ENCODE measurements at places on chromosomes 11 and 22.

DNA sequence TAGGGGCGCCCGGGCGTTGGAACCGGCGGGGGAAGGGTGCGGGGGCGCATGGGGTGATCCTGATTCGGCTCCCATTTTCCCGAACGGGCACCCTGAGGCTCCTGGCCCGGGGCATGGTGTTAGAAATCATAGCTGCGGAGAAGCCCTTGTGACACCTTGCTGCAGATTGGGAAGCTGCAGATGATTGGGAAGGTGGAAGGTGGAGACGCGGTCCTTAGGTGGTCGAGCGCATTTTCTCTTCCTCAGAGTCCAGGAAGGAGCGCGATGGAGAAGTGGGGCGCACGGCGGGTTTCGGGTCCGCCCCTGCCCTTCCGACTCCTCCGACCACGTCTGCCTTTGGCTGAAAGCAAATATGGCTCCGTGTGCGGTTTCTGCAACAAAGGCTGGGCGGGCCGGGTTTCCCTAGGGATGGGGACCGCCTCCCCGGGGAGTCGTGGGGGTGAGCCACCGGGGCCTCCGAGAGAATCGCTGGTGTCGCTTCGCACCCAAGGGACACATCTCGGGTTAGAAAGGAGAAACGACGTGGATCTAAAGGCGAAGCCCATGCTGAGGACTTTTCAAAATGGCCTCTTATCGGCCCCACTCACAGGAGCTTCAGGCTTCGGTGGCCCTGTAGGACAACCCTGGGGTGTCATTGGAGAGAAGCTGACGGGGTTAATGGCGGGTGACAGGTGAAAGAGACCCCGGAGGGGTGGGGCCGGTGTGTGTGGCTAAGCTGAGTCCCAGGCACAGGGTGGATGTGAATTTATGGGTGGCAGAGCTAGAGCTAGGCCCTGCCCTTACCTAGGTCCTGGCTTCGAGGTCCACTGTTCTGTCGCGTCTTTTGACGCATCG lies 707 bp upstream of the FTH1 start:
- H3K4me3 ChIP-seq: peak overlapping the region; percentile 85
- H3K27ac ChIP-seq: peak overlapping the region; percentile 91
- peaks cover 50% of the 10 kb centered on the region for H3K4me1 ChIP-seq
- peaks cover 19% of the 10 kb centered on the region for H3K36me3 ChIP-seq
- H3K27me3 ChIP-seq: no peaks in the 10 kb centered on the region
- no peak for DNase-seq

- H3K27me3 ChIP-seq: peaks cover 3% of the 10 kb centered on the region
- H3K27ac ChIP-seq: no peak overlapping the region
- no peaks in the 10 kb centered on the region for H3K4me1 ChIP-seq
- H3K36me3 ChIP-seq: no peaks in the 10 kb centered on the region
These were observed 12.1 kb upstream of the SMTN start for GRCh38 chr22:31068970-31069369.

GRCh38 chr11:104522650-104523049 lies 358.7 kb upstream of the PDGFD start:
- DNase-seq: no peak
- H3K4me1 ChIP-seq: no peaks in the 10 kb centered on the region
- H3K27me3 ChIP-seq: no peaks in the 10 kb centered on the region
- no peak overlapping the region for H3K27ac ChIP-seq

DNA sequence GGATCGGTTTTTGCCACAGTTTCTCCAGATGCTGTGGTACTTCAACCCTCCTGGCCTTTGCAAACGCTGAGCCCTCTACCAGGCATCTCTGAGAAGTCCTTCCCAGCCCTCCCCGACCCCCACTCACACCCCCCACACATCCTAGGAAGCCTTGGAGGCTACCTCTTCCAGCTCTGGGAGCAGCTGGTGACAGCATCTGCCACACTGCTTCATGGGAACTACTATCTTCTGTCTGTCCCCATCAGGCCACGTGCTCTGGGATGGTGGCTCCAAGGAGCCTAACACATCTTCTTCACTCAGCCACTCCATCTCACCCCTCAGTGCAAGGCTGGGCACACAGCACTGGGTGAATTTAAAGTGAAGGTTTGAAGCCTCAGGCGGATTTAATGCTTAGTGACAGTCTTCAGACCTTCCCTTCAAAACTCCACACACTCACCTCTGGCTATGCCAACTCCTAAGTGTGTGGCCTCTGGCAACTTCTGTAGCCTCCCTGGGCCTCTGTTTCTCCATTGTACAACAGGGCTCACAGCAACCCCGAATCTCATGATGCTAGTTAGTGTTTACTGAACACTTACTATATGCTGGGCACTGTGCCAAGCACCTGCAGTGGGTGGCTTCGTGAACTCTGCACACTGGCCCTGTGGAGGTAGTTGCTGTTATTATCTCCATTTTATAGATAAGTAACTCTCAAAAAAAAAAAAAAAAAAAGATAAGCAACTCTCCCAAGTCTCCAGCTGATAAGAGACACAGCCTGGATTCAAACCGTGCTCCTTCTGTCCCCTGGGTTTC lies 7.3 kb upstream of the TP53I11 start:
- no peaks in the 10 kb centered on the region for H3K36me3 ChIP-seq
- no peak overlapping the region for H3K27ac ChIP-seq
- H3K4me1 ChIP-seq: no peaks in the 10 kb centered on the region
- no peaks in the 10 kb centered on the region for H3K27me3 ChIP-seq
- DNase-seq: no peak

- H3K27me3 ChIP-seq: no peaks in the 10 kb centered on the region
- H3K4me3 ChIP-seq: no peak overlapping the region
- H3K4me1 ChIP-seq: no peaks in the 10 kb centered on the region
- H3K36me3 ChIP-seq: no peaks in the 10 kb centered on the region
These were observed 14.3 kb upstream of the EED start for GRCh38 chr11:86230179-86230804.

DNA sequence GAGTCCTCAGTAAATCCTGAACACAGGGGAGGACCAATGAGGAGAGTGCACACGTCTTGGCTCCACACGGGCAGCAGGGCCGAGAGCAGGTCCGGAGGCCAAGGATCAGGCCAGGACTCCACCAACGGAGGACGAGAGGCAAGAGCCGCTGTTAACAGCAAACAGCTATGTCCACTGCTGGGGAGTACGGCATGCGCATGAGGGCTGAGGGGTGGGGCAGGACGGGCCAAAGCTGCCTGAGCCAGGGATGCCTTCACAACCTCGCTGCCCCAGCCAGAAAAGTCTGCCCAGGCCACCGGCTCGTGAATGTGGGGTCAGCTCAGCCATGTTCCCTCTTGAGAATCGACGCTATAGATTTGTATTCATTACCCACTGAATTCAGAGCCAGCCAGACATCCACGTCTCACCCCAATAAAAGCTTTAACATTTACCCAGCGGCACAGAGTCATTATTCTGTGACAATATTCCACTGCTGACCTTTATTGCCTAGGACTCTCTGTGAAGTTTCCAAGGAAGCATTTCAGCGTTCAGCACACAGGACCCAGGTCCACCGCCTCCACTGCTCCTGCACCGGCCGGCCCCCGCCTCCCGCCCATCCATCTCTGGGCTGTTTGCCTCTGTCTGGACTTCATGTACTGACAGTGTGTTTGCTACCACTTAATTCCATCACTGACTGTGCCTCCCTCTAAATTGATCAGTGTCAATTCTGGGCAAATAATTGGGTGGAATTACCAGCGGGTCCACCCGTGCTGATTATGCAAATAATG lies 384.9 kb downstream of the SHANK2 start:
- H3K27ac ChIP-seq: no peak overlapping the region
- H3K36me3 ChIP-seq: no peaks in the 10 kb centered on the region
- no peaks in the 10 kb centered on the region for H3K27me3 ChIP-seq

DNA sequence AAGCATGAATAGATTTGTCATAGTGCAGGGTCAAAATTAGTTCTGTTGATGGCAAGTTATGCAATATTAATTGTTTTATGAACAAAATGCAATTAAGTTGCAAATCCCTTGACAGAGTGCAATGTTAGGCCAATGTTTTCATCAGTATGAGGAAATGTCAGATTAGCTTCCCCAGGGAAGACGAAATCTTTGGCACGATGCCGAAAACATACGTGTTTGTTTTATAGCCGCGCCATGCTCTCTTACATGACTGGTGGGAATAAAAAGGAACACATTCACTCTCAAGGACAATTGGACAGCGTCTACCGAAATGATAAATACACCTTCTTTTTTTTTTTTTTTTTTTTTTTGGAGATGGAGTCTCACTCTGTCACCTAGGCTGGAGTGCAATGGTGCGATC lies 27.0 kb downstream of the MFNG start:
- H3K4me3 ChIP-seq: no peak overlapping the region
- DNase-seq: no peak
- H3K4me1 ChIP-seq: peaks cover 3% of the 10 kb centered on the region
- no peak overlapping the region for H3K27ac ChIP-seq

GRCh38 chr11:48025293-48025983 lies 45.1 kb downstream of the PTPRJ start:
- H3K27me3 ChIP-seq: no peaks in the 10 kb centered on the region
- no peak overlapping the region for H3K27ac ChIP-seq
- no peak overlapping the region for H3K4me3 ChIP-seq
- peaks cover 11% of the 10 kb centered on the region for H3K36me3 ChIP-seq
- DNase-seq: no peak
- peaks cover 31% of the 10 kb centered on the region for H3K4me1 ChIP-seq

- no peak overlapping the region for H3K4me3 ChIP-seq
- no peaks in the 10 kb centered on the region for H3K36me3 ChIP-seq
- H3K27ac ChIP-seq: no peak overlapping the region
- H3K27me3 ChIP-seq: no peaks in the 10 kb centered on the region
These were observed 131.1 kb downstream of the LDLRAD3 start for GRCh38 chr11:36074941-36075431.

DNA sequence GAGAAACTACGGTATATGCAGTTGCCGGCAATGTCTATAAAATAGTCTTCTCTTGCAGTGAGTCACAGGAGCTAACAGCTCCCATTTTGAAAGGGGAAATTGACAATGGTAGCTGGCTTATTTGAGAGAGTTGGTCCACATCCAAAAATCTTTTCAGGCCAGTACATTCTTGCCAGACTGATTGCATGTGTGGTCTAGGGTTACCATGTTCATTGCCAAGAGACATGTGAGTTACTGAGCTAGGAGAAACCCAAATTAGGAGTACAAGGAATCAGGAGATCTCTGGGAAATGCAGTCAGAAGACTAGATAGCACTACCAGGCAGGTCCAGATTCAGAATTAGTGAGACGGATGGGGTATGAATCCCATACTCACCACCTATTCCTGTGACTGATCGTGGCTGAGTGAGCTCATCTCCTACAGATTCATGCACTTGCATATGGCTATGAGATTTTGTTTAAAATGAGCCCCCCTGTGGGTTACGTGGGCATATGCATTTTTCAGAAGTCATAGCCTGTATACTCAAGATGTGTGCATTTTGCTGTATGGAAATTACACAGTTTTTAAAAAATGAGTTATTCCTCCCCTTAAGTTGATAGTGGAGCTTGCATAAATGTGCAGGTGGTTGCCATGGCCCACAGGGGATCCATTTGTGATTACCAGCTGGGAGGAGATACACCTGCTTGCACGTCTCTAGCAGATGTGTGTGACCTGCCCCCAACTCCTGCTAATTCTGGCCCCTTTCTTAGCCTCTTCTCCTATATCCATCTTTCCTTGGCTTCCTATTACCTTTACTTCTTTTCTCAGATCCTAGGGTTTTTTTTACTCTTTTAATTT lies 102.7 kb downstream of the COMMD9 start:
- DNase-seq: no peak
- no peaks in the 10 kb centered on the region for H3K36me3 ChIP-seq
- no peak overlapping the region for H3K27ac ChIP-seq
- no peaks in the 10 kb centered on the region for H3K27me3 ChIP-seq
- H3K4me1 ChIP-seq: no peaks in the 10 kb centered on the region

DNA sequence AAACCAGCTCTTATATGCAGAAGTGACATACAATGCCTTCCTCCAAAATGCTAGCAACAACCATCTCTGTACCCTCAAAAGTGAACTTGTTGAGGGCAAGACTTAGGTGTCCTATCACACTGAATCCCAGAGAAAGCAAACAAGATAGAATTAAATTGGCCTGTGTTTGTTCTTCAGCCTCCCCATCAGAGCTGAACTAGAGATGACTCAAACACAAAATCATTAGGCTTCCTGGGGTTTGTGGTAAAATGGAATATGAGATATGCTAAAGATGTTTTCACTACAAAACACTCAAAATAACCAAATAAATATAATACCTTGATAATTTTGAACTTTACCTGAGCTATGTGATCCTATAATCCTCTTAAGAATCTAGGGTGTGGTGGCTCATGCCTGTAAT lies 31.6 kb downstream of the ZNF214 start:
- H3K27ac ChIP-seq: no peak overlapping the region
- no peaks in the 10 kb centered on the region for H3K36me3 ChIP-seq
- no peaks in the 10 kb centered on the region for H3K27me3 ChIP-seq
- no peak for DNase-seq
- H3K4me3 ChIP-seq: no peak overlapping the region

GRCh38 chr11:58575377-58576020 lies at the start of gene LPXN:
Gene LPXN, minus strand, starts transcription at chr11:58575856. Its CDS starts 84 bp downstream, at chr11:58575772.
- no peaks in the 10 kb centered on the region for H3K27me3 ChIP-seq
- no peaks in the 10 kb centered on the region for H3K36me3 ChIP-seq
- peaks cover 50% of the 10 kb centered on the region for H3K4me1 ChIP-seq
- DNase-seq: peak; percentile 25
- H3K27ac ChIP-seq: peak within 1 kb of the TSS; percentile 99

GRCh38 chr11:99066618-99067317 lies 46.0 kb downstream of the CNTN5 start:
- H3K4me3 ChIP-seq: no peak overlapping the region
- no peaks in the 10 kb centered on the region for H3K36me3 ChIP-seq
- no peaks in the 10 kb centered on the region for H3K4me1 ChIP-seq

GRCh38 chr11:111376181-111376871 lies 2.7 kb downstream of the POU2AF1 start:
- H3K27ac ChIP-seq: peak overlapping the region; percentile 16
- no peak for DNase-seq
- no peak overlapping the region for H3K4me3 ChIP-seq
- H3K36me3 ChIP-seq: no peaks in the 10 kb centered on the region
- no peaks in the 10 kb centered on the region for H3K27me3 ChIP-seq

DNA sequence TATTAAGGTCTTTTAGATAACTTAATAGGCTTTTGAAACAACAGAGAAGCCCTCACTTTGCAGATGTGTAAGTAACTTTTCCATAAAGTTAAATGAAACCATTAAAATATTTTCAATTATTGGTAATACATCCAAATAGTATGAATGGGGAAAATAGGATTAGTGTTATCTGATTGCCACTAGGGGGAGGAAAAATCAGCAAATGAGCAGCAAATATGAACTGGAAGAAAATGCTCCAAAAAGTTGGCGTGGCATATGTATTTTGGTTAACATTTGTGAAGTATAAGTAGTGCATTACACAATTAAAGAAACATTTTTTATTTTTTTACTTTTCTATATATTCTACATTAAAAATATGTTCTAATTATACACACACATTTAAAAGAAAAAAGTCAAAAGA lies 259.8 kb upstream of the ANO5 start:
- H3K4me3 ChIP-seq: no peak overlapping the region
- no peak overlapping the region for H3K27ac ChIP-seq
- H3K36me3 ChIP-seq: no peaks in the 10 kb centered on the region
- H3K27me3 ChIP-seq: no peaks in the 10 kb centered on the region
- DNase-seq: no peak
- H3K4me1 ChIP-seq: no peaks in the 10 kb centered on the region

DNA sequence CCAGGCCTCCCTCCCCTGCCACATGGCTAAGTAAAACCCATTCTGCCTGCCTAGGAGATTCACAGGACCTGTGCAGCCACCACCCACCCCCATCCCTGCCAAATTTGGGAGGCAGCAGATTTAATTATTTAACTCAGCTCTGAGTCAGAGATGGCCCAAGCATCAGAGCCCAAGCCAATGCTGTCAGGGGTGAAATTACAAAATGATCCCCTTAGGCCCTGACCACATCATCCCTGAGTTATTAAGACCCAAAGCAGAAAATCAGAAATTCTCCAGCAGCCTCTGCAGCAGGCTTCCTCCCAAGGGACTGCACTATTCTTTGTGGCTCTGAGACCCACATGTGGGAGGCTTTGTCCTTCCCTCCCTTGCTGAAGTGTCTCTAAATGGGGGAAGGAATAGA lies 52.8 kb upstream of the RRAS2 start:
- H3K27ac ChIP-seq: no peak overlapping the region
- H3K4me3 ChIP-seq: no peak overlapping the region
- H3K27me3 ChIP-seq: no peaks in the 10 kb centered on the region
- H3K36me3 ChIP-seq: no peaks in the 10 kb centered on the region
- DNase-seq: no peak

Data from T-cell (primary cell).